ENCODE measurements at places on chromosomes 5 and 9. TPM values are rescaled to one million over a fixed set of nuclear protein-coding genes. Genes with fewer than 3 reads are reported as not detected.

FAM78A gene
- 1.9 TPM for total RNA-seq

CRHBP gene
- 0.15 TPM for total RNA-seq

FOCAD gene
- total RNA-seq = 66.4 TPM

FAM221B gene
- not detected for total RNA-seq

SARDH gene
- 0.91 TPM for total RNA-seq

BTNL3 gene
- not detected for total RNA-seq
